ENCODE measurements at places on chromosomes 2 and 18. TPM values are rescaled to one million over a fixed set of nuclear protein-coding genes. Genes with fewer than 3 reads are reported as not detected.
A peak's percentile ranks its signal among the peaks of the same experiment; 100 is the strongest.

GRCh38 chr2:55620123-55620779, 2.8 kb upstream of the PPP4R3B start:
- H3K4me3 ChIP-seq: no peak overlapping the region
- peaks cover 54% of the 10 kb centered on the region for H3K4me1 ChIP-seq
- no peak overlapping the region for H3K27ac ChIP-seq
- peaks cover 27% of the 10 kb centered on the region for H3K36me3 ChIP-seq
- no peaks in the 10 kb centered on the region for H3K27me3 ChIP-seq

DNA sequence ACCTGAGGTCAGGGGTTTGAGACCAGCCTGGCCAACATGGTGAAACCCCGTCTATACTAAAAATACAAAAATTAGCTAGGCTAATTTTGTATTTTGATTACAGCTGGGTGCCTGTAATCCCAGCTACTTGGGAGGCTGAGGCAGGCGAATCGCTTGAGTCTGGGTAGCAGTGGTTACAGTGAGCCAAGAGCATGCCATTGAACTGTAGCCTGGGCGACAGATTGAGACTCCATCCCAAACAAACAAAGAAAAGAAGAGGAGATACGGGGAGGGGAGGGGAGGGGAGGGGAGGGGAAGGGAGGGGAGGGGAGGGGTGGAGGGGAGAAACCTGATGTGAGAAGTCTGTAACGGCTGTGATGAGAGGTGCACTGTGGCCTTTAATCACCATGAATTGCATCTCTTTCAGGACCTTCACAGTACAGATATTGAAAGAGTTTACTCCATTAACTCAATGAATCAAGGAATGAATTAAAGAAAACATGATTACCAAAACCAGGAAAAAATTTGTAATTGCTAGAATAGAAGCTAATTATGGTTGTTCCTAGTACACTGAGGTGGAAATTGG, 135.3 kb downstream of the CALCRL start:
- H3K27ac ChIP-seq: no peak overlapping the region
- no peak overlapping the region for H3K4me3 ChIP-seq
- H3K27me3 ChIP-seq: no peaks in the 10 kb centered on the region

- no peak for DNase-seq
- no peak overlapping the region for H3K4me3 ChIP-seq
- H3K27me3 ChIP-seq: no peaks in the 10 kb centered on the region
- H3K27ac ChIP-seq: no peak overlapping the region
- H3K36me3 ChIP-seq: peaks cover 3% of the 10 kb centered on the region
- H3K4me1 ChIP-seq: peaks cover 7% of the 10 kb centered on the region
Measured at GRCh38 chr2:55144922-55145820, 86.9 kb downstream of the CLHC1 start.

DNA sequence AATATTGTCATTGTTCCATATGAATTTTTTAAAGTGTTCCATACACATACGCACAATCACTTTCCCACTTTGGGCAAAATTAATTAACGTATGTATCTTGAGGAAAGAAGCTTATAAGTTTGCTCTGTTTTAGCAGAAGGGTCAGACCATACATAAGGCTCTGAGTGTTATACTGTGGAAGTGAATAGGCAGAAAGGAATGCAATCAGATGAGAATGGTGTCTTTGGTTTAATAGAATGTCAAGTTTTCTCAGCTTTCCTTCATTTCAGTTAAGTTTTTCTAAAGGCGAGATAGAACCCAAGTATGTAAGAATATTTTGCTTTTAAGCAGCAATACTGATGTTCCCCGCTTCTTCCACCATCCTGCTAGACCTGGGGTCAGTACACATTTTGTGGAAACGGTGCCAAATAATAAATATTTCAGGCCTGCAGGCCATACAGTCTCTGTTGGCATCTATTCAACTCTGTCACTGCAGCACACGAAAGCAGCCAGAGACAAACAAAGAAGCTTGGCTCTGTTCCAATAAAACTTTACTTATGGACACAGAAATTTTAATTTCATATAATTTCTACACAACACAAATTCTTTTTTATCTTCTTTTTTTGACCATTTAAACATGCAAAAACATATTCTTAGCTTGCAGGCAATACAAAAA, 100.6 kb downstream of the UPP2 start:
- no peak overlapping the region for H3K4me3 ChIP-seq
- H3K36me3 ChIP-seq: no peaks in the 10 kb centered on the region
- H3K4me1 ChIP-seq: no peaks in the 10 kb centered on the region
- DNase-seq: no peak

DNA sequence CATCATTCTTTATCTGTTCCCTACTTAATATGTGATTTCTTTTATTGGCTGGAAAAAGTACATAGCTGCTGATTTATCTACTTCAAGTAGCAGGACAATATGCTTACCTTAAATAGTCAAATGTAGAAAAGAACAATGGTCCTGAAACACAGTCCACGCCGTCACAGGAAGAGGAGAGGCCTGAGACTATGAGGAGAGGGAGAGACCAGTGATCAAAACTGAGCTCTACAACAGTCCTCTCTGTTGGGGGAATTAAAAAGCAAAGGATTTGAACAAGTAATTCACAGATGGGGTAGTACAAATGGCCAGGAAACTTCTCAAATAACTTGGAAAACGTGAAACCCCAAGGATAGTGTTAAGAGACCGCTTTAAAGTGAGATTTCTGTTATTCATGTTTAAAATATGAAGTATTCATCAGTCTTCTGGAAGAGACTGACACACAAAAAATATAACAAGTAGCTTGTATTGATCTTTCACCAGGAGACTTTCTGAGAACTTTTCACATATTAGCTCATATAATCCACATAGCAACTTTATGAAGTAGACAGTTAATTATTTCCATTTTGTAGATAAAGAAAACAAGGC, 20.2 kb downstream of the SCYGR8 start:
- no peak overlapping the region for H3K27ac ChIP-seq
- no peak overlapping the region for H3K4me3 ChIP-seq
- DNase-seq: no peak
- peaks cover under 1% of the 10 kb centered on the region for H3K27me3 ChIP-seq
- no peaks in the 10 kb centered on the region for H3K4me1 ChIP-seq

GRCh38 chr2:60957643-60958042, 59.9 kb upstream of the PEX13 start:
- no peak overlapping the region for H3K4me3 ChIP-seq
- H3K36me3 ChIP-seq: peaks cover 30% of the 10 kb centered on the region
- H3K4me1 ChIP-seq: peaks cover 10% of the 10 kb centered on the region
- DNase-seq: no peak

- no peaks in the 10 kb centered on the region for H3K4me1 ChIP-seq
- H3K27me3 ChIP-seq: peaks cover 19% of the 10 kb centered on the region
- no peaks in the 10 kb centered on the region for H3K36me3 ChIP-seq
Measured at GRCh38 chr2:19580830-19581229, 222.4 kb upstream of the OSR1 start.

GRCh38 chr18:35862119-35862640, 110.3 kb upstream of the RMP24 start:
- no peaks in the 10 kb centered on the region for H3K36me3 ChIP-seq
- H3K27me3 ChIP-seq: no peaks in the 10 kb centered on the region
- peak; percentile 3 for DNase-seq
- H3K4me3 ChIP-seq: no peak overlapping the region

- no peak overlapping the region for H3K27ac ChIP-seq
- no peak for DNase-seq
- H3K27me3 ChIP-seq: peaks cover 3% of the 10 kb centered on the region
- no peaks in the 10 kb centered on the region for H3K36me3 ChIP-seq
Measured at GRCh38 chr2:136638193-136638592, 127.2 kb upstream of the THSD7B start.

DNA sequence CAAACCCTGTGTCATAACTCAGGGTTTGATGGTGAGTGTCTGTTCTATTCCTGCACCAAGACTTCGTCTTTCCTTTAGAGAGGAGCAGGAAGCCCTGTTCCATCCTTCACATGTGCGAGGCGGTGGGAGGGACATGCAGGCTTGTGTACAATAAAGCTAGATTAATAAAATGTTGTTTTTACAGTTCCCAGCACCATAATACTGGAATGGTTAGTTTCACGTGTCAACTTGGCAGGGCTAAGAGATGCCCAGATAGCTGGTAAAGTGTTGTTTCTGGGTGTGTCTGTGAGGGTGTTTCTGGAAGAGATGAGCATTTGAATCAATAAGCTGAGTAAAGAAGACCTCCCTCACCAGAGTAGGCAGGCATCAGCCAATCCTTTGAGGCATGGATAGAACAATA, 48.8 kb upstream of the NPAS2 start:
- no peaks in the 10 kb centered on the region for H3K4me1 ChIP-seq
- no peak for DNase-seq
- no peak overlapping the region for H3K4me3 ChIP-seq
- H3K27ac ChIP-seq: no peak overlapping the region
- no peaks in the 10 kb centered on the region for H3K27me3 ChIP-seq

- H3K27me3 ChIP-seq: peaks cover 25% of the 10 kb centered on the region
- H3K4me3 ChIP-seq: no peak overlapping the region
- DNase-seq: no peak
- no peak overlapping the region for H3K27ac ChIP-seq
- H3K4me1 ChIP-seq: peaks cover 5% of the 10 kb centered on the region
- no peaks in the 10 kb centered on the region for H3K36me3 ChIP-seq
Measured at GRCh38 chr2:176579608-176580007, 310.4 kb downstream of the MTX2 start.

DNA sequence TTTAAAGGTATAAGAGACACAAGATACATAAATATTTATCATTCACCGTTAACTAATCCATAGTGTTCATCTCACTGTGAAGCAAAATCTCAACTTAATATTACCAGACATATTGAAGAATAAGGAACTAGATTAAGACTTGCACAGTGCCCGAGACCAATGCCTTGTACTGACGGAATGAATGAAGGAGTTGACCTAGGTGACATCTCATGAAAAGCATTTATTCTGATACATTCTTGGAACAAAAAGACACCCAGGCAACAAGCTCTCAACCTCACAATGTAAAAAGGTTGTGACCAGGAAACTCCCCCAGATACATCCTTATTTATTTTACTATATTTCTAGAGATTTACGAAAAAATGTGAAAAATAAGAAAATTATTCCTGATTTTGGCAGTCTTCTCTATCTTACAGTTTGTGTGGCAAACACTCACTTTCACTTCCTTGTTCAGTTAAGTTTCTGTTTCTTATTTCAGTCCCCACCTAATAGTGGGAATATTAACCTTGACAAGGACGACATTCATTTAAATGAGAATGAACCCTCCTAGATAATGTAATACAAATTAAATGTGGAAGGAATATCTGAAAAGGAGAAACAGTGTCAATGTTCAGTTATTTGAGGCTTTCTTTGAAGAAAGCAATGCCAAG, 28.4 kb downstream of the M1AP start:
- DNase-seq: no peak
- no peak overlapping the region for H3K4me3 ChIP-seq
- no peaks in the 10 kb centered on the region for H3K36me3 ChIP-seq
- H3K27me3 ChIP-seq: peaks cover 8% of the 10 kb centered on the region
- H3K4me1 ChIP-seq: no peaks in the 10 kb centered on the region

- H3K27me3 ChIP-seq: peaks cover 2% of the 10 kb centered on the region
- H3K4me3 ChIP-seq: no peak overlapping the region
- H3K4me1 ChIP-seq: no peaks in the 10 kb centered on the region
- H3K27ac ChIP-seq: no peak overlapping the region
- H3K36me3 ChIP-seq: no peaks in the 10 kb centered on the region
Measured at GRCh38 chr2:2826209-2826551, 495.1 kb upstream of the MYT1L start.

DNA sequence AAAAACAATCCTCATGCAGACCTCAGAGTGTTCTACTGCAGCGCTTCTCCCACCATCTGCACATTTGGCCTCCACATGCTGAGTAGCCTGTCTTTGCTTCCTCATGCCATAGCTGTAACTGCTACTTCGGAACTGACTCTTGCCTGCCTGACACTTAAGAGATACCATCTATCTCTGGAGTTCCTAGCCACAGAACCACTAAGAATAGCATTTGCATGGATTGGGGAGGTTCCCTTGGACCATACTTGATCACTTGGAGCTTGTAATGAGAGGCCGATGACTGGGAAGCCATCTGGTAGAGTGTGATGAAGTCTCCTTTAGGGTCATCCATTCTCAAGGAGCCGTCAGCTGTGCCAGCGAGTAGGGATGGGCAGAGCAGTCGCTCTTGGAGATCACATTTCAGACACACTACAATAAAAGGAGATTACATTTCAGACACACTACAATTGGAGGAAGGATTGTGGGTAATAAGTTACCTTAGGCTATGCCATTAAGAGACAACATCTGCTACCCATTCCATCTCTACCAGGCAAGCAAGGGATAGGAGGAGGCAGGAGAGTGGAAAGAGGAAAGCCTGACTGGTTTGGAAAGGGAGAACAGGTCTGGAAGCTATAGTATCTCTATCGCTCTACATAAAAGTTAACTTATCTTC, 21.8 kb downstream of the DOK1 start:
- no peak for DNase-seq
- no peak overlapping the region for H3K4me3 ChIP-seq
- H3K36me3 ChIP-seq: peaks cover 2% of the 10 kb centered on the region
- peaks cover 23% of the 10 kb centered on the region for H3K4me1 ChIP-seq
- peaks cover under 1% of the 10 kb centered on the region for H3K27me3 ChIP-seq
- no peak overlapping the region for H3K27ac ChIP-seq

- no peaks in the 10 kb centered on the region for H3K27me3 ChIP-seq
- no peaks in the 10 kb centered on the region for H3K36me3 ChIP-seq
- no peak overlapping the region for H3K4me3 ChIP-seq
- H3K27ac ChIP-seq: no peak overlapping the region
Measured at GRCh38 chr18:60554967-60555366, 182.4 kb upstream of the MC4R start.

GRCh38 chr2:67616749-67617148, 219.6 kb downstream of the ETAA1 start:
- H3K4me3 ChIP-seq: no peak overlapping the region
- H3K27ac ChIP-seq: no peak overlapping the region
- H3K4me1 ChIP-seq: no peaks in the 10 kb centered on the region
- no peaks in the 10 kb centered on the region for H3K27me3 ChIP-seq

- no peak for DNase-seq
- no peak overlapping the region for H3K4me3 ChIP-seq
- no peak overlapping the region for H3K27ac ChIP-seq
- no peaks in the 10 kb centered on the region for H3K36me3 ChIP-seq
Measured at GRCh38 chr18:10318691-10318970, 135.8 kb upstream of the APCDD1 start.

- H3K36me3 ChIP-seq: peaks cover 2% of the 10 kb centered on the region
- no peaks in the 10 kb centered on the region for H3K27me3 ChIP-seq
- H3K27ac ChIP-seq: no peak overlapping the region
- H3K4me3 ChIP-seq: no peak overlapping the region
- H3K4me1 ChIP-seq: peaks cover 39% of the 10 kb centered on the region
Measured at GRCh38 chr2:28437149-28437835, 44.6 kb downstream of the FOSL2 start.

DNA sequence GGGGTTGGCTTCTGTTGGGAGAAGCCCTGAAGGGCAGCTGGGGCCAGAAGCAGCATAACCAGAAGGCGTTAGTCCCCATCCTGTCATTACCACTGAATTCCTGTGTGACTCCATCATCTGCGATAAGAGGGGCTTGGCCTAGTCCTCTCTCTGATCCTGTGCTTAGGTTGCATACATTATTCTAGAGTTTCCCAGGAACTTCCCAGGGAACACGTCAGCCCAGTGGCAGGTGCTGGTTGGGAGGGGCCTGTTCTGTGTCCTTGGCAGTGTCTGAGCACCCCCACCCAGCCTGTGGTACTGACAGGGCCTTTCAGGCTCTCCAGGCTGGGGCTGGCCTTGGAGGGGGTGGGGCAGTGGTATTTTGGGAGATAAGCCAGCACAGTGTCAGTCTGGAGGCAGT, 4.5 kb upstream of the TOGARAM2 start:
- H3K4me3 ChIP-seq: no peak overlapping the region
- no peaks in the 10 kb centered on the region for H3K27me3 ChIP-seq
- H3K27ac ChIP-seq: no peak overlapping the region
- H3K36me3 ChIP-seq: no peaks in the 10 kb centered on the region
- DNase-seq: no peak
- H3K4me1 ChIP-seq: peaks cover 5% of the 10 kb centered on the region

LOXHD1 gene
- total RNA-seq: 0.11 TPM

LBX2 gene
- 0.36 TPM for total RNA-seq

FBXO15 gene
- 2.1 TPM for total RNA-seq

ZAP70 gene
- 218 TPM for total RNA-seq

ZC3H6 gene
- 17.6 TPM for total RNA-seq

TUBA3E gene
- not detected for total RNA-seq

RUFY4 gene
- total RNA-seq: 0.76 TPM

PLB1 gene
- 0.25 TPM for total RNA-seq
